GF-D8 (cell line): ENCODE measurements at places on chromosomes 11 and 22.

DNA sequence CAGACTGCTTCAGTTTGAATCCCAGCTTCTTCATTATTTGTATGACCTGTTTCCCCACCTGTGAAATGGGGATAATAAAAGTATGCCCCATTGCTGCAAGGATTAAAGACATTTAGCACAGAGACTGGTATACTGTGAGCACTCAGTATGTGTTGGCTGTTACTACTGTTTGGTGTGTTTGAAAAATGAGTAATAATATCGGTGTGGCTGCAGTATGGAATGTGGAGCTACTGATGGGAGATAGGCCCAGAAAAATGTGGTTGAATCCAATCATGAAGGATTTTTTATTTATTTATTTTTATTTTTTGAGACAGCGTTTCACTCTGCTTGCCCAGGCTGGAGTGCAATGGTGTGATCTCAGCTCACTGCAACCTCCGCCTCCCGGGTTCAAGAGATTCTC is 9.1 kb upstream of the C1QTNF4 start:
- DNase-seq, result no peak

DNA sequence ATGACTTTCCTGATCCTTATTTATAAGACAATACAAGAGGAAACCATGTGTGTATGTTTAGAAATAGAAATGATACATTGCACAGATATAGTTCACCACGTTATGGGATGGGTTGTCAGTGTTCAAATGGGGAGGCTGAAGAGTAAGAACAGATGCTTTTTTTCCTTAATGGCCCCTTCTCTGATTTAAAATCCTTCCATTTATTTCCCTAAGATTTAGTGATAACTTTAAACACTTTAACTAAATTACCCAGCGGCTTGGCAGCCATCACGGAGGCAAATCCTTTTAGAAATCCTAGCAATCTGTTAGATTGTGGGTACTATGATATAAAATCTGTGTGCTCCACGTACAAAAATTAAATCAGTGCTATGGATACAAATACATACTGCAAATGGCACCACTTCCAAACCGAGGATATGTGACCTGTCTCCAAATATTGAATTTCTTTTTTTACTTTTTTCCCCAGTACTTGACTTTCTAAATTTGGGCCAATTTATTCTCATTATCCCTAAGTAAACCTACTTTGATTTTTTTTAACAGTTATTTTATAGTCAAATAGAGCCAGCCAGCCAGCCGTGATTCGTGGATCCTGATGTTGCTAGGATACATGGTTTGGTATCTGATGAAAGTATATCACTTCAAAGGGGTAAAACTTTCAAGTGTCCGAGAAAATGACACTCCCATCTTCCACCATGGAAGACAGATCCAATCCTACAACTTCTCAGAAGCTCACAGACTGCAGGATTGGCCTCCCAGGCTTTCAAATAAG is 46.1 kb downstream of the BDNF start:
- DNase-seq, result no peak

- DNase-seq, result no peak
These were observed 77.8 kb upstream of the BIRC3 start for GRCh38 chr11:102239448-102239847.

- no peak for DNase-seq
These were observed 59.6 kb downstream of the ST3GAL4 start for GRCh38 chr11:126415128-126415527.

- DNase-seq, result peak; percentile 30
These were observed 110.1 kb upstream of the TTC12 start for GRCh38 chr11:113204280-113204679.

DNA sequence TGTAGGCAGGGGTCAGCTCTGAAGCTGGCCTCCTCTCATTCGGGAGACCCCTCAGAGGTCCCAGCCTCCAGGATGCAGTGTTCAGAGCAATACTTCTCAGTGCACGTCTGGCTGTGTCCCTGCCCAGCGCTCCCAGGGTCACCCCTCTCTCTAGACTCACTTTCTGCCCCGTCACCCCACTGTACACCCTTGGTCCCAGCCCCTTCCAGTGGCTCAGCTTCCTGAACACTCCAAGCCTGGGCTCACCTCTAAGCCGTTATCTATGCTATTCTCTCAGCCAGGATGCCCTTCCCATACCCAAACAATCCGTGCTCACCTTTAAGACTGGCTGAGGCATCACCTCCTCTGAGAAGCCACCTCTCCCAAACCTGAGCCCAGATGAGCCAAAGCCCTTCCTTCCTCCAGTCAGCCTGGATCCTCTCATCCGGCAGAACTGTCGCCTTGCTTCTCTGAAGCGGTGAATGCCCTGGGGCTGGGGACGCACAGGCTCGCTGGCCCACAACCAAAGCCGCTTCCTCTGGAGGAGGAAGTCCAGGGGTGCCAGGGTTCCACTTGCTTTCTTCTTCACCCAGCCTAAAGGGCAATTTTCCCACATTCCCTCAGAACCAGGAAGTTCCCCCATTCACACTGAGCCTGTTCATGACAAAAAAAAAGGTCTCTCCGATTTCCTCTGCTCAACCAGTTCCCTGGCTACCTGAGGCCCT is 13.7 kb upstream of the CDKN1C start:
- DNase-seq, result peak; percentile 25

DNA sequence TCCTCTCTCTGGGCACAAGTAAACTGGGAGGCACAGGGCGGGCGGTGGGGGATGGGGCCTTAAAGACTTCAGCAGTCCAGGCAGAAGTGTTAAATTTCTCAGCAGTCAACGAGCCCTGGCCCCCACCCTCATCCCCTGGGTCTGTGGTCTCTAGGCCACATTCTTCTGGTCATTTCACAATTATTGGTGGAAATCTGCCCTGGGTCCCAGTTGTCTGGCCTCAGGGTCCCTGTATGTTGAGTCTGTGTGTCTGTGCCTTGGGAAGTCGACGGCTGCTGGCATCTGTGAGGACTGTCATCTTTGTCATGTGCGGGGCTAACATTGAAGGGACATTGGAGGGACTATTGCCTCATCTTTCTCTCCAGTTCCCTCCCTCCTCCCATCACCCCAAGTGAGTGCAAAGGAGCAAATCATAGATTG is 1.7 kb downstream of the TSPAN18 start:
- no peak for DNase-seq

- no peak for DNase-seq
These were observed 69.1 kb downstream of the C11orf87 start for GRCh38 chr11:109490953-109491635.

- no peak for DNase-seq
These were observed 1.4 kb downstream of the ZNF74 start for GRCh38 chr22:20395181-20395906.

DNA sequence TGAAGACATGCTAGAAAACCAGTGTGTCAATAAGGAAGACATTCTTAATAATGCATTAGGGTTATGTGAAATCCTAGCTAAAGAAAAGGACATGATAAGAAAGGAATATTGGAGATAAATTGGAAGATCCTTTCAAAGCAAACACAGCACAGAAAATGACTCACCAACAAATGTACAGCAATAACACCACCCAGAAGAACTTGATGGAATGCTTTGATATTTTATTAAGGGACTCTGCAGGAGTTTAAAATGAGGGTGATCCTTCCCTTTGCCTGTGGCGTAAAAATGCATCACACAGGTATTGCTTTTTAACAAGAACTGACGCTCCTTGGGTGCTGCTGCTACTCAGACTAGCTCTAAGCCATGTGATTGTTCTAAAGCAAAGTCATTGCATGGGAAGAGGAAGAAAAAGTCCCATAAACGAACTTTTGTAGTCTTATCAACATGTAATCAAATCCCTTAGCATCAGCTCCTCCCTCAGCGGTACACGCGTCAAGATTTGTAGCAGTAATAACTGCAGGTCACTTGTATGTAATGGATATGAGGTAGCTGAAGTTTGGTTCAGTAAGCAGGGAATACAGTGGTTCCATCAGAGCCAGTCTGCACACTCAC is 48.4 kb upstream of the EED start:
- DNase-seq, result peak; percentile 71

DNA sequence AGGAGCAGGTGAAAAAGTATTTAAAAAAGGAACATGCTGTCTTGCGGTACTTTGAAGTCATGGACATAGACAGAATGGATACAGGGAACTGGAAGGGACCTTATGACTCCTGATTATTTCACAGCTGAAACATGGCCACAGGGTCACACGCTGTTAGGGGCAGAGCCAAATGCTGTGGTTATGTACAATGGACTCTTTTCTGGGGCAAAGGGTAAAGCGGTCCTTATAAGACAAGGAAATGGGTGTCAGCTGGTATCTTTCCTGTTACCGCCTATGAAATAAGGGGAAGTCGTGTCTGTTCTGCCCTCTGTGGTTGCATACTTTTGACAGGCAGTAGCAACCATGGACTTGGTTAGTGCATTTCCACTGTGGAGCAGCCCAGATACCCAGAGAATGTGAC is 12.8 kb upstream of the ST14 start:
- DNase-seq, result peak; percentile 100

DNA sequence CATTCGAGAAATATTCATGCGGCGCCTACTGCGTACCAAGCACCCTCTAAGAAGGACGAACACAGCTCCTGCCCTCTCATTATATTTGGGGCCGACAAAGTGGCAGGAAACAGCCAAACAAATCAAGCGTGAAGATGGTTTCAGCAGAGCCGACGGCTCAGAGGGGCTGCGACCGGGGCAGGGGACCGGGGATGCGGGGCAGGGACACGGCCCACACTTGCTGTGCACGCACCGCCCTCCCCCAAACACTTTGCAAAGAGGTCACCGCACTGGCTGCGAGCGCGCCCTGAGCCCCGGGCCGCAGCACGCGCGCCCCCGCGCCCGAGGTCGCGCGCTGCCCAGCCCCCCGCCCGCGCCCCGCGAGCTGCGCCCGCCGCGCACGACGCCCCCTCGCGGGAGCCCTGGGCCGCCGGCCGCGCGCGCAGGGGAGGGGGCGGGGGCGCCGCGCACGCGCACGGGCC is 255 bp upstream of the SYNGR1 start:
- DNase-seq, result no peak

- no peak for DNase-seq
These were observed 600.5 kb upstream of the TENM4 start for GRCh38 chr11:80041136-80042000.

DNA sequence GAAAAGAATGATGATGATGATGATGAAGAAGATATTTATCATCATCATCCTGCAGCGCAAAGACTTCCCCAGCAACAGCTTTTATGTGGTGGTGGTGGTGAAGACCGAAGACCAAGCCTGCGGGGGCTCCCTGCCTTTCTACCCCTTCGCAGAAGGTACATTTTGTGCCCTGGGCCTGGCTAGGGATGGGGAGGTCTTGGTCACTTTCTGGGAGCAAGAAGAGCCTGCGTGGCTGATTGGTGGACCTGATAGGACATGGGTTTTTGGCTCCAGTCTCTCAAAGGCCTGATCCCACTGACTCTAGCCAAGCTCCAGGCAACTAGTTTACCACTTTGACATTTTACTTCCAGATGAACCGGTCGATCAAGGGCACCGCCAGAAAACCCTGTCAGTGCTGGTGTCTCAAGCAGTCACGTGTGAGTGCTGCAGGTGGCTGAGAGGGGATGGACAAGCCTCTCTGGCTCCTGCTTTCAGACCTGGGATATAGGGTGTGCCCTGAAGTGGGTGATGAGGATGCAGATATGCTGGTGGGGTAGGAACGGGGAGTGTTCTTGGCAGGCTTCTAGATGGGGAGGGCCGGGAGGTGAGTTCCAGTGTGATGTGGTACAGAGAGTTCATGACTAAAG is 5.3 kb downstream of the SIDT2 start:
- DNase-seq, result no peak

- no peak for DNase-seq
These were observed 5.0 kb downstream of the TBC1D22A start for GRCh38 chr22:46767249-46767985.
